ENCODE measurements at places on chromosomes 7 and 10.

DNA sequence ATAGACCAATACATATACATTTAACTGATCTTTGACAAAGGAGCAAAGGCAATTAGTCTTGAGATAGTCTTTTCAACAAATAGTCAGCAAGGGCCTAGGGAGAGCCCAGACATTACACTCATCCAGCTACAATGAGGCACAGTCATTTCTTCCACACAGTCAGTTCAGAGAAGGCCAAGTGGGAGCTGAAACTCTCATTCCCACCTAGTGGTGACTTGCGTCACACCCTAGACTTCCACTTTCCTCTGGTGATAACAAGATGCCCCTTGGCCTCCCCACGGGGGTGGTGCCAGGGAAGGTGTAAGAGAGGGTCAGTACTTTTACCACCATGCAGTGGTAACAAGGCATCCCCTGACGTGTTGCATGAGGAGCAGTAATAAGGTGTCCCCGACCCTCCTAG lies 8.0 kb downstream of the FRMPD2 start:
- no peak overlapping the region for H3K27ac ChIP-seq
- peaks cover 19% of the 10 kb centered on the region for H3K27me3 ChIP-seq
- no peaks in the 10 kb centered on the region for H3K4me1 ChIP-seq
- no peaks in the 10 kb centered on the region for H3K36me3 ChIP-seq
- H3K4me3 ChIP-seq = no peak overlapping the region

DNA sequence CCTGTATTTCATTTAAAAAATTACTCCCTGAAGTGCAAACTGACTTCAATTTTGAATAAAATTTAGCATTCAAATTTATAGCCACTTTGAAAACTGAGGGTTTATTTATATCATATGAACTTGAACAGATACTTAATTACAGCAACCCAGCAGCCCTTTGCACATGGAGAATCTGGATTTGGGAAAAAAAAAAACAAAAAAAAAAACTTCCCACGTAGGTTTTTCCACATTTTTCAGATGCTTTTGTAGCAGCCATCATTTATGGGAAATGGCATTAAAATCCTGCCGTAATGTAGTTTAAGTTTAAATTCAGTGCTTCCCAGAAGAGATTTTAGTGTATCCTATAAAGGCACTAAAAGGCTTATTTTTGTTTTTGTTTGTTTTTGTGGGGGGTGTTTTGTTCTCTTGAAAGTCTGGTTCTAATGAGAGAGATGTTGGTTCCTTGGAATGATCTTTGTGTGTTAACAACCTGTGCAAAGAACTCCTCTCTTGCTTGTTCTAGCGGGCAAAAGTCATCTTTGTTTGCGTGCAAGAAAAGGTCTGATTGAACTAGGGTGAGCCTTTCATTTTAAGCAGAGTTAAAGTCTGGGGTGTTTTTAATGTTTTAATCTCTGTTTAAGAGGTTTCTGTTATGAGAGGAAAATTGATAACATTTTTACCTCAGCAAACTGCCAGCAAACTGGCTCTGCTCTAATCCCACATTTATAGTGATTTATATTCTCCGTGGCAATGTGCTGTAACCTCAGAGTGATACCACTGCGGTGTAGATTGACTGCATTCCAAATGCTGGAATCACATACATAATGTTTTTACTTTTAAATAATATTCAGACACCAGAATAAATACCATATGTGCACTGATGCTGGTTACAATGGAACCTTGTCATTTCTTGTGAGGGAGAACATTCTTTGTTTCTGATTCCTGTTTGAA lies 105.5 kb downstream of the WNT2 start:
- no peaks in the 10 kb centered on the region for H3K27me3 ChIP-seq
- no peak overlapping the region for H3K27ac ChIP-seq
- no peak overlapping the region for H3K4me3 ChIP-seq
- H3K36me3 ChIP-seq = peaks cover 65% of the 10 kb centered on the region
- no peaks in the 10 kb centered on the region for H3K4me1 ChIP-seq
- DNase-seq = no peak

- H3K27ac ChIP-seq = no peak overlapping the region
- no peak for DNase-seq
- no peaks in the 10 kb centered on the region for H3K27me3 ChIP-seq
- no peaks in the 10 kb centered on the region for H3K36me3 ChIP-seq
These were observed 153.7 kb downstream of the TFPI2 start for GRCh38 chr7:93736668-93737369.

GRCh38 chr10:120477021-120477742 lies 20.2 kb downstream of the PLPP4 start:
- no peaks in the 10 kb centered on the region for H3K36me3 ChIP-seq
- no peaks in the 10 kb centered on the region for H3K27me3 ChIP-seq
- no peak for DNase-seq
- no peak overlapping the region for H3K27ac ChIP-seq
- H3K4me3 ChIP-seq = no peak overlapping the region
